ENCODE measurements at places on chromosomes 12 and 14. TPM values are rescaled to one million over a fixed set of nuclear protein-coding genes. Genes with fewer than 3 reads are reported as not detected.

DNA sequence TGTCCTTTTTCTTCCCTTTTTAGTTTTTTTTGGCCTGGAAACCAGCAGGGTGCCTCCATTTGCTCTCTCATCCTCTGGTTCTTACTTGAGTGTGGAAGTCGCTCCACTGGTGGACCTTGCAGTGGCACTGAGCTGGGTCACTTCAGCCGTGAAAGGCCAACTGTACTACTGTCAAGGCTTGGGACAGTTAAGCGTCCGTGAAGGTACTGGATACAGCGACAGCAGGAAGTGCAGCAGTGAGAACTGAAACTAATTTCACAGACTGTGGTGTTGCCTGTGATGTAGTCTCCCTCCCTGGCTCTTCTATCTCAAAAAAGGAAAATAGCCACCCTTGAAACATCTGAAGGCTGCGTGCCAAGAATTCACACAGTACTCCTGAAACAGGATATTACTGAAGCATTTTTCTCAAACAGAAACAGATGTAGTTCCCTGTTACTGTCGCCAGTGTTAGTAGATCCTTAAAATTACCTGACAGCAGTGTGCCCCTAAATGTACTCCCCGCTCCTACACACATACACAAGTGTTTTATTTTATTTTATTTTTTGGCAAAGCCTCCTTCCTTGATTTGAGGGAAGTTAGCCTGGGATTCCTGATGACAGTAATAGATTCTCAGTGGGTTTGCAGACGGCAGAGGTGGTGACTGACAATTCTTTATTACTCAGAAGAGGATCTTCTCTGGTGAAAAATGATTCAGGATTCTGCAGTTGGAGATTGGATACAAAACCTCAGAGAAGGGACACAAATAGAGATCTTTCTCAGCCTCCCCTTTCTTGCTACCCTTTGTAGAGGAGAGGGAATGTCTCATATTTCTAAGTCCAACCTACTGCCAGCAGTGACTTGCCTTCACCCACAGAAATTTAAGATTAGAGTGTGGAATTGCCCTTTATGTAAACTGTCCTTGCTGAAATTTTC lies 4.4 kb downstream of the SUSD6 start:
- H3K27ac ChIP-seq = peak overlapping the region; percentile 99
- peak overlapping the region; percentile 96 for H3K4me3 ChIP-seq
- H3K36me3 ChIP-seq = peaks cover 47% of the 10 kb centered on the region
- no peaks in the 10 kb centered on the region for H3K27me3 ChIP-seq
- H3K4me1 ChIP-seq = peaks cover 80% of the 10 kb centered on the region

- H3K4me3 ChIP-seq = no peak overlapping the region
- H3K27me3 ChIP-seq = peaks cover 2% of the 10 kb centered on the region
- H3K4me1 ChIP-seq = no peaks in the 10 kb centered on the region
- H3K27ac ChIP-seq = no peak overlapping the region
- no peaks in the 10 kb centered on the region for H3K36me3 ChIP-seq
These were observed 229.4 kb downstream of the CNTN1 start for GRCh38 chr12:40921563-40922163.

DNA sequence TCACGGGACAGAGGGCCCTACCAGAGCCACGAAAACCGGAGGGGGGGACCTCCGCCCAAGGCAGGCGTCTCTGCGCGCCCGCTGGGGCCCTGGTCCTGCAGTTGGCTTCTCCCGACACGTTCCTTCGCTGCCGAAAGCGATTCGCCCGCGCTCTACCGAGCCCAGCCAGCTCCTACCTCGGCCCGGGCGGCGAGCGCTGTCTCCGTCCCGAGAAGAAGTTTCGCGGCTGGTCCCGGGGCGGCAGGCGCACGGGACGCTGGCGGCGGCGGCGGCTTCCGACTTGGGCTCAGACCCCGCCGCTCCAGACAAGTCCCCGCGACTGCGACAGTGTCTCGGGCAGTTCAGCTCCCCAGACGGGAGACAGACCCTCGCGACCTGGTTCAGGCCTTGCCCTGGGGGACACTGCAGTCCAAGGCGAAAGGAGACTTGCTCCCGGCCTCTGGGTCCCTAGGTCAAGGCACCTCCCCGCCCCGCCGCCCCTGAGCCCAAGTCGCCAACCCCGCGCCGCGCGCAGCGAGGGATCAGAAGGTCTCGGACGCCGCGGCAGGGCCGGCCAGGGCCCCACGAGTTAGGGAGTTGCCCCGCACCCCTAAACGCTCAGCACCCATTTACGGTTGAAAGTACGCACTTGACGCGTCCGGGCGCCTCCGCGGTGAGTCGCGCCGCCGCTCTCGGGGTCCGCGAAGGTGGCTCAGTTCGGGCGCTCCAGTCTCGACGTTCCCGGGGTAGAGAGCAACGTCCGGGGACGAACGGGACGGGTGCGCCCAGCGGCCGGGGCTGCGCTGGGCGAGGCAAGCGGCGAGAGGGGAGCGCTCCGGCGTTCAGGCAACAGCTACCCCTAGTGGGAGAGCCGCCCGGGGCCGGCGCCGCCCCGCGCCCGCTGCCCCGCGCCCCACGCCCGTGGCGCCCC lies 1.4 kb upstream of the DIO3 start:
- peaks cover 50% of the 10 kb centered on the region for H3K27me3 ChIP-seq
- no peak overlapping the region for H3K4me3 ChIP-seq
- H3K4me1 ChIP-seq = no peaks in the 10 kb centered on the region
- no peak for DNase-seq
- peaks cover 7% of the 10 kb centered on the region for H3K36me3 ChIP-seq
- H3K27ac ChIP-seq = no peak overlapping the region

DNA sequence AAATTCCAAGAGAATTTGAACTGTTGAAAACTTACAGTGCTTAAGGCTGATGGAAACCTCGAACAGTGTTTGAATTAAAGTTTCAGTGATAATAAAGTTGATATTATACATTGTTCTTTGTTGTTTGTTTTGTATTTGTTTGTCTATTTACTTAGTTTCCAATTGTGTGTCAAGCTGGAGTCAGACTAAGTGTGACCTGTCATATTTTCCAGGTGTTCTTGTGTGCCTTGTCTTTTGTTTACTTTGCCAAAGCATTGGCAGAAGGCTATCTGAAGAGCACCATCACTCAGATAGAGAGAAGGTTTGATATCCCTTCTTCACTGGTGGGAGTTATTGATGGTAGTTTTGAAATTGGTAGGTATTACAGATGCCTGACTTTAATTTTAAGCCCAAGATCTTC lies 6.0 kb downstream of the SLCO1C1 start:
- H3K27me3 ChIP-seq = no peaks in the 10 kb centered on the region
- DNase-seq = no peak
- H3K27ac ChIP-seq = no peak overlapping the region

DNA sequence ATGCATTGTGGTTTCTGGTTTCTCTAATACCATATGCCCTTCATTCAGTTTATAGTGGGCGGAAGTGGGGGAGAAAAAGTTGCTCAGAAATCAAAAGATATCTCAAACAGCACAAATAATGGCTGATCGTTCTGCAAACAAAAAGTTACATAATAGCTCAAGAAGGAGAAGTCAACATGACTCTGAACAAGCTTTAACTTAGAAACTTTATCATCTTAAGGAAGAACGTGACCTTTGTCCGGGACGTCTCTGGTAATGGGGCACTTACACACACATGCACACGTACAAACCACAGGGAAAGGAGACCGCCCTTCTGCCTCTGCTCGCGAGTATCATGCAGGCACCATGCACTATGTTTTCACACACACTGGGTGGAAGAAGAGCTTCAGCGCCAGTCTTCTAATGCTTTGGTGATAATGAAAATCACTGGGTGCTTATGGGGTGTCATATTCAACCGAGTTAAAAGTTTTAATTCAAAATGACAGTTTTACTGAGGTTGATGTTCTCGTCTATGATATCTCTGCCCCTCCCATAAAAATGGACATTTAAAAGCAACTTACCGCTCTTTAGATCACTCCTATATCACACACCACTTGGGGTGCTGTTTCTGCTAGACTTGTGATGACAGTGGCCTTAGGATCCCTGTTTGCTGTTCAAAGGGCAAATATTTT lies 4.7 kb downstream of the FOS start:
- DNase-seq = no peak
- H3K4me3 ChIP-seq = no peak overlapping the region
- peaks cover 6% of the 10 kb centered on the region for H3K36me3 ChIP-seq
- no peak overlapping the region for H3K27ac ChIP-seq
- H3K27me3 ChIP-seq = peaks cover 65% of the 10 kb centered on the region

DLGAP5 gene
- 116 TPM for total RNA-seq

Measured in activated CD8-positive, alpha-beta memory T cell treated with anti-CD3 and anti-CD28 coated beads, Interleukin-2, amount 10 ng/mL, durations not matched to agents 7 days and 5 days (primary cell).